ENCODE measurements at places on chromosomes 12 and 14. TPM values are rescaled to one million over a fixed set of nuclear protein-coding genes. Genes with fewer than 3 reads are reported as not detected.
A peak's percentile ranks its signal among the peaks of the same experiment; 100 is the strongest.

CCDC197 gene
- not detected for total RNA-seq

PLCZ1 gene
- not detected for total RNA-seq

DNA sequence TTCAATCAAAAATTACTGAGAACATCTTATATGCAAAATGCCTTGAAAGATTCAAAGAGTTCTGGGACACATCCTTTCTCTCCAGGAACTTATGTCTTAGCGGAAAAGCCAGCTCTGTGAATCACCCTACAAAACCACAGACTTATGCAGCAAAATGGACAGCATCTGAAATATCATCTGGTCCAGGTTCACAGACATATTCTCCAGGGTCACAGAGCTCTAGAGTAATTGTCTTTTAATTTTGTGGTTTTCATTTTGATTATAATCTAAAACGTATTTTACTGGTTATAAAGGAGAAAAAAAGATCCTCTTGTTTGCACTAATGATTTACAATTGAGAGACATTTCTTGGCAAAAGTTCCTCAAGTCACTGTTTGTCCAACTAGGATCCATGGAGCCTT is 246.2 kb downstream of the MSRB3 start:
- no peak for DNase-seq
- no peaks in the 10 kb centered on the region for H3K36me3 ChIP-seq
- H3K27ac ChIP-seq: no peak overlapping the region
- H3K4me3 ChIP-seq: no peak overlapping the region
- H3K4me1 ChIP-seq: no peaks in the 10 kb centered on the region

DNA sequence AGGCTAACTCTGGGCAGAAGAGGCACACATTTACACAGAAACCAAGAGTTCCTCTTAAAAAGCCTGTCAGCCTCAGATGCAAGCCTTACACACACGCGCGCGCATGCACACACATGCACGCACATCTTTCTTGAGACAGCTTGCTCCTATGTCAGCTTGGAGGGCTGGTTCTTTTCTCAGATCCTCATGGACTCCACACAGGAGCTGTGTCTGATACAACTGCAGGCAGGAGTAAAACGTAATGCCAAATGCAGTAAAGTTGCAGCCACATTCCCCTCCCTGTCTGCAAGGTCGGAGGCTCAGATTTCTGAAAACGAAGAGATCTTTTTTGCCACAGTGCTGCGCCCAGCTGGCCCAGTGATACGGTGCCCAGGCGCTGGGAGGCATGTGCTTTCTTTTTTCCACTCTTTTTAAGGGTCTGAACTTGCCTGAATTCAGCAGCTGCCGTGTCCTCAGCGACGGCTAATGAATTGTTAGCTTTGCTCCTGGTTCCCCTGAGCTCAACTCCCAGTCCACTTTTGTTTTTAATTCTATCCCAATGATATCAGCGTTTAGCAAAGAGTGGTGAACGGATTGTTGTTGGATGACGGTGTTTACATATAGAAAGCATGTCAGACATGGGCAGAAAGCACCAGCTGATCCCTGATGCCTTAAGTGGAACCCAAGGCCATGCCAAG is 72.9 kb upstream of the FOXN3 start:
- peak; percentile 41 for DNase-seq
- H3K27ac ChIP-seq: no peak overlapping the region
- H3K4me3 ChIP-seq: no peak overlapping the region
- no peaks in the 10 kb centered on the region for H3K36me3 ChIP-seq
- H3K27me3 ChIP-seq: no peaks in the 10 kb centered on the region
- H3K4me1 ChIP-seq: peaks cover 4% of the 10 kb centered on the region

SLC7A7 gene
- total RNA-seq: 65.2 TPM

AQP6 gene
- total RNA-seq: 0.31 TPM

DNA sequence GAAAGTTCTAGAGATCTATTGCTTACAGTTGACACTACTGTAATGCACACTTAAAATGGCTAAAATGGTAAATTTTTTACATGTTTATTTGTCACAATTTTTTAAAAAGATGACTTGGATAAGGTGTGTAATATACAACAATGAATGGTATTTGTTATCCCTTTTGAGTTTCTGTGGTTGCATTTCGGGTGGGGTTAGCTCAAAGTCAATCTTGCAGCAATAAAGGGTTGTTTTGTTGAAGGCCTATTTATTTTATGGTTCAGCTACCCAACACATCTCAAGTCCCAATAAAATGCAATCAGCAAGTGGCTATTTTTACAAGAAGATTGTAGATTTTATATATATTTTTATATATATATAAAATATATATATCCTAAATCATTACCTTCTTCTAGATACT is 22.1 kb downstream of the SNRPF start:
- no peaks in the 10 kb centered on the region for H3K4me1 ChIP-seq
- no peak overlapping the region for H3K27ac ChIP-seq
- no peak overlapping the region for H3K4me3 ChIP-seq
- no peaks in the 10 kb centered on the region for H3K36me3 ChIP-seq
- DNase-seq: no peak

CRIP1 gene
- 422 TPM for total RNA-seq

MUCL1 gene
- 1.5 TPM for total RNA-seq

LACRT gene
- not detected for total RNA-seq

GRCh38 chr12:3229577-3229976 is 152.4 kb downstream of the TSPAN9 start:
- H3K4me1 ChIP-seq: peaks cover 14% of the 10 kb centered on the region
- no peaks in the 10 kb centered on the region for H3K36me3 ChIP-seq
- no peak overlapping the region for H3K27ac ChIP-seq
- no peak overlapping the region for H3K4me3 ChIP-seq

- H3K4me1 ChIP-seq: peaks cover 79% of the 10 kb centered on the region
- DNase-seq: no peak
- no peak overlapping the region for H3K4me3 ChIP-seq
- no peaks in the 10 kb centered on the region for H3K27me3 ChIP-seq
Measured at GRCh38 chr14:99575043-99576023, 28.7 kb downstream of the CCDC85C start.

- H3K27me3 ChIP-seq: peaks cover 4% of the 10 kb centered on the region
- no peak for DNase-seq
- H3K4me3 ChIP-seq: no peak overlapping the region
- no peaks in the 10 kb centered on the region for H3K36me3 ChIP-seq
Measured at GRCh38 chr14:67539116-67539515, 6.0 kb downstream of the PLEKHH1 start.

DNA sequence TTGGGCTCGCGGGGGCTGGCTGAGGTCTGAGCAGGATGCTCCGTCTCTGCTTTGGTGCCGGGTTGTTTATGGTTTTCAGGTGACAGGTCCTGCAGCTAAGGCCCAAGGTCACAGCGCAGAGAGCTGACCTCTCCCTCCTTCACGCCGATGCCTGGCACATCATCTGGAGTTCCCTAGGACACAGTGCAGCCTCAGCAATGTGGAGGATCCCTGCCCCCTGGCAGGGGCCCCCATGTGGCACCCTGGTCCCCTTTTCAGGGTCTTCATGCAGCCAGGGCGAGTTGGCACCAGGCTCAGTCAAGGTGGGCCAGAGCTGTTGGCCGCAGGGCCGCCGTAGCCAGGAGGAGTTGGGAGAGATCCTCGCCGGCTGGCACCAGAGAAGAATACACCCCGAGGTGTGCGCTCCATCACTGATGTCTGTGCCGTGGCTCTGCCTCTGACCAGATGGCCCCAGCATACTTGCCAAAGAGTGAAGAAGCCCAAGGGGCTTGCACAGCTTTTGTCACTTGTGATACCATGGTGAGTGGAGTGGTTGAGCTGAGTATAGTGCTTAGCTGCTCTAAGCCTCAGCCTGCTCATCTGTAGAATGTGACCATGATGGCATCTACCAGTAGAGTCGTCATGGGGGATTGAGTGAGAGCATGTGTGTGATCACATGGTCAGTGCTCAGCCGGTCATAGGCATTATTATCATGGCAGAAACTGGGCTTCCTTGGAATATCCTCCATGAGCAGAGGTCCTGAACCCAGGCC is 11.0 kb downstream of the TPCN1 start:
- no peak for DNase-seq
- H3K4me3 ChIP-seq: no peak overlapping the region
- H3K27ac ChIP-seq: peak overlapping the region; percentile 37
- H3K27me3 ChIP-seq: no peaks in the 10 kb centered on the region
- peaks cover 18% of the 10 kb centered on the region for H3K36me3 ChIP-seq

Measured in lung (tissue), 17 donors.